ENCODE measurements at places on chromosomes 2 and 18. TPM values are rescaled to one million over a fixed set of nuclear protein-coding genes. Genes with fewer than 3 reads are reported as not detected.

GRCh38 chr2:239187464-239188253, 213.2 kb downstream of the HDAC4 start:
- peak; percentile 40 for DNase-seq

DNA sequence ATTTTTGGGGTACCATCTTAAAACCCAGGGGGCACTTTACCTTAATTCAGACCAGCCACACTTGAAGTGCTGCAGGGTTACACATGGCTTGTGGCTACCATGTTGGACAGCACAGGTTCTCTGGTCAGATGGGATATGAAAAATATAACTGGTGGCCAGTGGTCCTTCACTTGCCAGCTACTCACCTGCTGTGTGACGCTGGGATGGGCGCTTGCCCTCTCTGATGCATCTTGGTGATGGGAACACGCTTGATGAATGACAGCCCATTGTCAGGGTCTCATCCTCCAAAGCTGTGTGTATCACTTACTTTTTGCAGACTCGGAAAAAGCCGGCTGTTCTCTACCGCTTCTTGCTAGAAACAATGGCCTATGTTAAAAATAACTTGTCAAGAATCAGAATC, 22.5 kb downstream of the HJURP start:
- peak; percentile 14 for DNase-seq

- no peak for DNase-seq
These were observed 699.8 kb downstream of the GALR1 start for GRCh38 chr18:77949355-77949973.

DNA sequence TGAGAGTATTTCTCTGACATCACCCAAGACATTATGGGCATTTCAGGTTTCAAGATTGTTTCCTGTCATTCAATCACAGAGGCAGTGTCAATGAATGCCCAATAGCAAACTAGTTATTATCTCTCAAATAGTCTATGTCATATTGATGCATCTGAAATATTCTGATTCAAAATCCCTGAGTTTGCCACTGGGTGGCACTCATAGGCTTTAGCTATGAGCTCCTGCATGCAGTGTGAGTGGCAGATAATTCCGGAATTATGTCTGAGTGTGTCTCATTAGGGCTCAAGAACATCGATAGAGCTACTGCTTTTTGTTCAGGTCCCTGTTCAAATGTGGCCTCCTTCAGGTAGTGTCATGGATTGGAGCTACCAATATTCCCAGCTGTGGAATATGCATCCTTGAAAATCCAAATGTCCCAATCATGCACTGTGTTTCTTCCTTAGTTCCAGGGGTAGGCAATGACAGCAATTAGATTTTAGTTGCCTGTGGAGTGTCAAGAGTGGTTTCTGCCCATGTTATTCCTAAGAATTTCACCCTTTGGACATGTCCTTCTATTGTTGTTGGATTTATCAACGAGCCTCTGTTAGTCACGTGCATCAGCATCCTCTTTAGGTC, 7.8 kb upstream of the OR6B3 start:
- DNase-seq: no peak

GRCh38 chr18:35917043-35917442, 55.4 kb upstream of the RMP24 start:
- DNase-seq: no peak

- no peak for DNase-seq
These were observed 327.9 kb downstream of the CLIP4 start for GRCh38 chr2:29443151-29443550.

Gene RTTN
- polyA plus RNA-seq: 5.2 TPM

Gene GALR1
- polyA plus RNA-seq: not detected
